ENCODE measurements at places on chromosomes 1 and 21. TPM values are rescaled to one million over a fixed set of nuclear protein-coding genes. Genes with fewer than 3 reads are reported as not detected.

The ARHGEF16 gene
- total RNA-seq: 1.2 TPM

The TNFAIP8L2 gene
- total RNA-seq: not detected

The AURKAIP1 gene
- total RNA-seq: 113 TPM

The CYP4B1 gene
- not detected for total RNA-seq

The PPM1J gene
- total RNA-seq: 1.1 TPM

The ATP6V1G3 gene
- not detected for total RNA-seq

The CRP gene
- total RNA-seq: not detected

The RNF223 gene
- total RNA-seq: not detected

The BMP8A gene
- total RNA-seq: not detected

The LPAR3 gene
- total RNA-seq: 0.37 TPM

The BEND5 gene
- total RNA-seq: 1.1 TPM

The NKAIN1 gene
- 0.59 TPM for total RNA-seq

The SLC35F3 gene
- total RNA-seq: not detected

The LDLRAD1 gene
- not detected for total RNA-seq

The GOLT1A gene
- total RNA-seq: not detected

The NIBAN1 gene
- 85.6 TPM for total RNA-seq

The BACH1 gene
- total RNA-seq: 106 TPM

The IRF2BP2 gene
- total RNA-seq: 83.7 TPM

The RGS8 gene
- total RNA-seq: not detected

The NMNAT1 gene
- 9.2 TPM for total RNA-seq

The CD247 gene
- not detected for total RNA-seq

The PODN gene
- total RNA-seq: 5.1 TPM

The UBXN10 gene
- total RNA-seq: under 0.01 TPM

The CHI3L2 gene
- total RNA-seq: not detected

The KCNH1 gene
- not detected for total RNA-seq

The MATN1 gene
- not detected for total RNA-seq

The RNU1-1 gene
- total RNA-seq: under 0.01 TPM

The HSD3B1 gene
- total RNA-seq: not detected

The IVL gene
- total RNA-seq: under 0.01 TPM

The PM20D1 gene
- not detected for total RNA-seq

The SZT2 gene
- total RNA-seq: 38.5 TPM

The RIPK4 gene
- not detected for total RNA-seq

The TFF2 gene
- not detected for total RNA-seq

The ITLN1 gene
- total RNA-seq: not detected

The ETNK2 gene
- 0.78 TPM for total RNA-seq

The GPX7 gene
- total RNA-seq: 36.4 TPM

The LCK gene
- not detected for total RNA-seq

The RNF186 gene
- total RNA-seq: not detected

The TMEM200B gene
- 9.9 TPM for total RNA-seq

Measured in subcutaneous preadipocyte (primary cell).